G401 (cell line): ENCODE measurements at places on chromosomes 12 and 14. TPM values are rescaled to one million over a fixed set of nuclear protein-coding genes. Genes with fewer than 3 reads are reported as not detected.
A peak's percentile ranks its signal among the peaks of the same experiment; 100 is the strongest.

The PPTC7 gene
- total RNA-seq: 11.7 and 15.3 TPM in 2 replicates

- DNase-seq: peak; percentile 74
Measured at GRCh38 chr12:22333713-22334409, 646 bp downstream of the ST8SIA1 start.

DNA sequence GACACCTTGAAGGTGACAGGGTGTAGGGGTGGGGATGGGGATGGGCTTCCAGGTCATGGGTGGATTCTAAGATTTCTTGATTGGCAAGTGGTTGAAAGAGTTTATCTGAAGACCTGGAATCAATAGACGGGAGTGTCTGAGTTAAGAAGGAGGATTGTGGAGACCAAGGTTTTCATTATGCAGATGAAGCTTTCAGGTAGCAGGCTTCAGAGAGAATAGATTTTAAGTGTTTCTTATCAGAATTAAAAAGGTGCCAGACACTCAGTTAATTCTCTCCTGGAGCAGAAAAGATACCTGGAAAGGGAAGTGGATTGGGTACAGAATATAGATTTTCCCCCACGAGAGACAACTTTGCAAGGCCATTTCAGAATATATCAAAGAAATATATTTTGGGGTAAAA is 211.7 kb upstream of the PRICKLE1 start:
- DNase-seq: no peak

GRCh38 chr14:104979758-104980610 is 1.8 kb upstream of the AHNAK2 start:
- peak; percentile 80 for DNase-seq

DNA sequence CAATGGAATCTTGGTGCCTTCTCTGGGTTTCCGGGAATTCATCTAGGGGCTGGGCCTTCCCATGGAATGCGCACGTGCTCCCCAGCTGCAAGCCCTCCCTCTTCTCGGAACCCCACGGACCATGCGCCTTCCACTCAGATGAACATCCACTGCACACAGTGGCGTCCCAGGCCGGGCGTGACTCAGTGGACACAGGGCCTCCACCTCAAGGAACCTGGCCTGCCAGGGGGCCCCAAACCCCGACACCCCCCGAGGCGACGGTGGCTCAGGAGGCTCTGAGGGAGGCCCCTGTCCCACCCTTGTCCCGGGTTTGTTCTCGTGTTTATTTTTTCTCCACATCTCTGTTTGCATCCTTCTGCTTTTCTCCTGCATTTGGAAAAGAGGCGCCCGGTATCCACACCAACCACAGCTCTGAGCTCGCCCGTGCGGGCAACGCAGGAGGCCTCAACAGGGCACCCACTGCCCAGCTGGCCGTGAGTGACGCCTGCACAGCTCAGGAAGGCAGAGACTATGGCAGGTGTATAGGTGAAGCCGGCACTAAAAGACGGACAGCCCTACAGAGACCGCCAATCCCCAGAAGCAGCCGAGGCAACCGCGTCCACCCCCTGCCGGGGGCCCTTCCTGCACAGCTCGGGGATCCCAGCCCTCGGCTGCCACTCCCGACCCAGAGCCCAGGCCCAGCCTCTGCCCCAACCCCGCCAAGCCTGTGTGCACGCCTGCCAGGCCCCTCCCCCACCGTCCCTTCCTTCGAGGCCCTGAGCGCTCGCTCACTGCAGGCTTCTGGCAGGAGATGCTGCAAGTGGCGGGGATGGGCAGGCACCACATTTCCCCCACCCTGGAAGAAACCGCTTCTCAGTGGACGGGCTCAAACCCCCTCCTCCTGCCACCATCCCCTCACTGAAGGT is 23.8 kb upstream of the GALNT9 start:
- DNase-seq: peak; percentile 66

The IL26 gene
- not detected in 2 replicates for total RNA-seq
